ENCODE measurements at places on chromosomes 5 and 9. TPM values are rescaled to one million over a fixed set of nuclear protein-coding genes. Genes with fewer than 3 reads are reported as not detected.

Gene MOCS2
- total RNA-seq, result 56.0 TPM

Gene DBN1
- 392 TPM for total RNA-seq

Gene PKD2L2
- total RNA-seq, result not detected

Gene SETD9
- total RNA-seq, result 5.0 TPM

Gene ANKRD18B
- total RNA-seq, result 0.71 TPM

All from myometrial cell (primary cell).